ENCODE measurements at places on chromosomes 11 and 22. TPM values are rescaled to one million over a fixed set of nuclear protein-coding genes. Genes with fewer than 3 reads are reported as not detected.

OR56A1 gene
- total RNA-seq = not detected

HORMAD2 gene
- total RNA-seq = not detected

ELMOD1 gene
- total RNA-seq = 0.30 TPM

ZNF280A gene
- total RNA-seq = not detected

SDF2L1 gene
- total RNA-seq = 70.8 TPM

All from epithelial cell of umbilical artery (primary cell).